ENCODE measurements at places on chromosomes 1 and 21.

DNA sequence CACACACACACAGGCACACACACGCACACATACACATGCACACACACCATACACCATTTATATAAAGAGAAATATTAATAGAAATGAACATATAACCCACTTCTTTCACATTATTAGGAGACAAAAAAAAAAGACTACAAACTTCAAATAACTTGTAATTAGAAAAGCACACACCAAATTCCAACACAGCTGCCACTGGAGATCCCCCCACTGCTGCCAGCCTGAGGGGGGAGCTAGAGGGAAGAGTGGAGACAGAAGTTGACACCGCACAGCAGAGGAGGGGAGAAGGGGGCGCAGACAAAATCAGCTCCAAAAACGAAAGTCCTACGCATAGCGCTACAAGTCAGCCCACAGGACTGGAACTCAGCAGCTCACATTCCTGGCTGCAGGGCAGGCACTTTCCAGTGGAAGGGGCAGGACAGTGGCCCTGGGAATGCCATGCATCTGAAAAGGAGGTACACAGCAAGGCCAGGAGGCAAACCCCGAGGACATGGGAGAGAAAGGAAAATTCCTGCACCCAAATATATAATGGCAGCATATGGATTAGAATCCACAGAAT lies 36.5 kb downstream of the LGALS8 start:
- DNase-seq: no peak

DNA sequence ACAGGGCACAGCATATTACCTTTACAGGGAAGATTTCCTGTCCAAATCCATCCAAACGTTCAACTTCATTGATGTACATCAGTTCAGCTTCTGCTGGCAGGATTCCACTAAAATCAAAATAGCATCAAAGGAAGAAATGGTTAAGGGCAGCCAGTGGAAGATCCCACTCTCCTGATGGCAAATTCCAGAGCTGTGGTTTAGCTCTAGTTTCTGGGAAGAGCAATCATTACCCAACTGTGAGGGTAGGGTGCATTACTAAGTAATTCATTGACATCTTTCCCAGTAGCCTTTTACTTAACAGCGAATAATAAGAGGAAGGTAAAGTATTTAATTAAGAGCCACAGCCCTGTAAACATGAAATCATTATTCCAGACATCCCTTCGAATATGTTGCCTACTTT lies 120.7 kb downstream of the SMYD2 start:
- no peak for DNase-seq

DNA sequence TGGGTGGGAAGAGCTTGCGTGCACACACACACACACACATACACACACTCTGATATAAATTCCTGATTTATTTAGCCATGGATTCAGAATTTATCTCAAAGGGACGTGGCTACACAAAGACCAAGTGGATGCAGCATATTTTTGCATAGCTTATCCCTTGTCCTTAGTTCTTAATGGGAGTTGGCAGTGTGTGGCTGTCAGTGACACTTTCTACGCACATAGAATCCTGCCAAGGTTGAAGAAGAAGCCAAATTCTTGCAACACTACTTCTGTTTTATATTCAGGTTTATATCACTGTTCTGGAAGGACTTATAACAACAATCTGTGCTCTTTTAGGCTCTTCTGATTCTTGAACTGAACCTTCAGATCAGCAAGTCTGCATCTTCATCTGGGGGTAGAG lies 292.7 kb downstream of the CAMTA1 start:
- no peak for DNase-seq

DNA sequence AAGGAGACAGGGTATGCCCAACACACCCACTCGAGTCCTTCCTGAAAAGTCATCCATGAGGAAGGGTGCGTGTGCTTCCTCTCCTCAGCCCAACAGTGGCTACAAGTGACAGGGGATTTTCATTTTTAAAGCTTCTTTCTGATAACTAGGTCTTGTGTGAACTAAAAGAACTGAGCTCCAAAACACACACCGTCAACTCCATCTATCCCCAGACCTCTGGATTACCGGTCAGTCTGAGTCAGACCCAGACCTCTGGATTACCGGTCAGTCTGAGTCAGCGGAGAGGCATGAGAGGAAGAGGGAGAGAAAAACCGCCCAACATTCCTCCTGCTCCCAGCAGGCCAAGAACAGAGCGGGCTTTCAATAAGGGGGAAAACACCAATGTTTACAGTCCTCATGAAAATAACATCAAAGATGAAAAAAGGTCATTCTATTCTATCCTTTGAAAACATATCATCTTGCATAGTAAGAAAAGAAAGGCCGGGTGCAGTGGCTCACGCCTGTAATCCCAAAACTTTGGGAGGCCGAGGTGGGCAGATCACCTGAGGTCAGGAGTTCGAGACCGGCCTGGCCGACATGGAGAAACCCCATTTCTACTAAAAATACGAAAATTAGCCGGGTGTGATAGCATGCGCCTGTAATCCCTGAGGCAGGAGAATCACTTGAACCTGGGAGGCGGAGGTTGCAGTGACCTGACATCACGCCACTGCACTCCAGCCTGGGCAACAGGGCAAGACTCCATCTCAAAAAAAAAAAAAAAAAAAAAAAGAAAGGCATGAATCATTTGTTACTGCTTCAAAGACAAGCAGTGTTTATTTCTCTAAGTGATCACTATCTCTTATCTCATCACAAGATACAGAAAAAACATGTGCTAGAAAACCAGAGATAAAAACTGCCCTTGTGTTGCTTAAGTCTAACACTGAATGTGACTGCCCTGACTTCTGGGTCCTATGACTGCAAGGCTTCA lies 3.4 kb downstream of the PTTG1IP start:
- no peak for DNase-seq

GRCh38 chr1:153598309-153599172 lies 14.4 kb downstream of the S100A16 start:
- no peak for DNase-seq

GRCh38 chr1:226066415-226067078 lies 4.0 kb downstream of the H3-3A start:
- DNase-seq: no peak

DNA sequence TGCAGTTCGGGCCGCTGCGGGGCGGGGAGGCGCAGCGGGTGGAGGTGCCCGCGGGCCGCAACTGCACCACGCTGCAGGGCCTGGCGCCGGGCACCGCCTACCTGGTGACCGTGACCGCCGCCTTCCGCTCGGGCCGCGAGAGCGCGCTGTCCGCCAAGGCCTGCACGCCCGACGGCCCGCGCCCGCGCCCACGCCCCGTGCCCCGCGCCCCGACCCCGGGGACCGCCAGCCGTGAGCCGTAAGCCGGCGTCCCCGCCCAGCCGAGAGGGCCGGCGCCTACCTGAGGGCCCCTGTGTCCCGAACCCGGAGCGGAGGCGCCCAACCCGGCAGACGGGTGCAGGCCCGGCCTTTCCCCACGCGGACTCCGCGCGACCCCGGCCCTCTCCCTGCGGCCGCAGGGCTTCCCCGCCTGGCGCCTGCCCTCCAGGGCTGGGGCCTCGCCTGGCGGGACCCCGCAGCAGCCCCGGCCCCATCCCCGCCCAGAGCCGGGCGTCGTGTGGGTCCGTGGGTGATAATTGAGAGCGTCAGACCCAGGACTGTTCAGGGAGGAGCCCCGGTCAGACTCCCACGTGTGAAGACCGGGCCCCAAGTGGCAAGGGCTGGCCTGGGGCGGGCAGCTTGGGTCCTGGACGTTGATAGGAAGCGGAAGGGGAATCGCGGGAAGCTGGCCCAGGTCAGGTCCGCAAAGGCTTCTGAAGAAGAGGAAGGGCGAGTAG lies 4.2 kb downstream of the VWA1 start:
- DNase-seq: no peak

DNA sequence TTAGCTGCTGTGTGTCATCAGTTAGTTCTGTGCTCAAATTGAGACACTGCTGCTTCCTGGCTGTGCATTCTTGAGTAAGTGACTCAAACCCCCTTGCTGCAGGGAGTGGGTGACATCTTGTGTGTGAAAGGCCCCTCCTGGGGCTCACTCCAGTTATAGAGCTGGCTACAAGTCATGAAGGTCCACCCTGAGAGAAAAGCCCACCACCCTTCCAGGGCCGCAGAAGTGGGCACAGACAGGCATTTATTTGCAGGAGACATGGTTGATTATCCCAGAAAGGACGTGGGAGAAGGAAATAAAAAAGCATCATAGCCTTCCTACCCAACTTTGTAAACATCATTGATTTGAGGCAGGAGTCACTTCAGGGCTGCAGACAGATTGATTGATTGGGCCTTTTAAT lies 550.6 kb downstream of the MATN1 start:
- no peak for DNase-seq

GRCh38 chr21:15557925-15558324 lies 171.9 kb upstream of the USP25 start:
- DNase-seq: no peak

GRCh38 chr1:30579580-30579979 lies 143.8 kb downstream of the MATN1 start:
- no peak for DNase-seq

DNA sequence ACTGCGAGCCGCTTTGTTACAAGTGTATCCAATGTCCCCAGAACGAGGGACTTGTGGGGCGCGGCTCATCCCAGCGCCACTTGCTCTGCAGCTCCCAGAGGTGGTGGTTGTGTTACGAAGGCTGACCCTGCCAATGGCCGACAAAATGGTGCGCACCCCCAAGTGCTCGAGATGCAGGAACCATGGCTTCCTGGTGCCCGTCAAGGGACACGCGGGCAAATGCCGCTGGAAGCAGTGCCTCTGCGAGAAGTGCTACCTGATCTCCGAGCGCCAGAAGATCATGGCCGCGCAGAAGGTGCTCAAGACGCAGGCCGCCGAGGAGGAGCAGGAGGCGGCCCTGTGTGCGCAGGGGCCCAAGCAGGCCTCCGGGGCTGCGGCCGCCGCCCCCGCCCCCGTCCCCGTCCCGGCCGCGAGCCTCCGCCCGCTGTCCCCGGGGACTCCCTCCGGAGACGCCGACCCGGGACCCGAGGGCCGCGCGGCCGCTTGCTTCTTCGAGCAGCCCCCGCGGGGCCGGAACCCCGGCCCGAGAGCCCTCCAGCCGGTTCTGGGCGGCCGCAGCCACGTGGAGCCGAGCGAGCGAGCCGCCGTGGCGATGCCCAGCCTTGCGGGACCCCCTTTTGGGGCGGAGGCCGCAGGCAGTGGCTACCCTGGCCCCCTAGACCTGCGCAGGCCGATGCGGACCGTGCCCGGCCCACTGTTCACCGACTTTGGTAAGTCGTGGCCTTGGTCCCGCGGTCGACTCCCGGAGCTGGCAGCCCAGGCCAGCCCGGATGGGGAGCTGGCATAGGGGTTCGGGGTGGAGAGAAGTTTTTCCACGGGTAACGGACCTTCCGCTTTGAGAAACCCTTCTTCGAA lies at the start of gene DMRTB1:
TSS of gene DMRTB1 (plus strand) at position 79 of the 855 bp plus-strand sequence. CDS start at position 134, 55 bp downstream.
- peak; percentile 46 for DNase-seq
